Stimulated activated memory B cell treated with anti-CD40 and anti-IgM and Interleukin-4, amounts not matched to agents 10 μg/mL and 1 μg/mL and 100 μg/mL, for 72 hours (primary cell): ENCODE measurements at places on chromosomes 5 and 9.

DNA sequence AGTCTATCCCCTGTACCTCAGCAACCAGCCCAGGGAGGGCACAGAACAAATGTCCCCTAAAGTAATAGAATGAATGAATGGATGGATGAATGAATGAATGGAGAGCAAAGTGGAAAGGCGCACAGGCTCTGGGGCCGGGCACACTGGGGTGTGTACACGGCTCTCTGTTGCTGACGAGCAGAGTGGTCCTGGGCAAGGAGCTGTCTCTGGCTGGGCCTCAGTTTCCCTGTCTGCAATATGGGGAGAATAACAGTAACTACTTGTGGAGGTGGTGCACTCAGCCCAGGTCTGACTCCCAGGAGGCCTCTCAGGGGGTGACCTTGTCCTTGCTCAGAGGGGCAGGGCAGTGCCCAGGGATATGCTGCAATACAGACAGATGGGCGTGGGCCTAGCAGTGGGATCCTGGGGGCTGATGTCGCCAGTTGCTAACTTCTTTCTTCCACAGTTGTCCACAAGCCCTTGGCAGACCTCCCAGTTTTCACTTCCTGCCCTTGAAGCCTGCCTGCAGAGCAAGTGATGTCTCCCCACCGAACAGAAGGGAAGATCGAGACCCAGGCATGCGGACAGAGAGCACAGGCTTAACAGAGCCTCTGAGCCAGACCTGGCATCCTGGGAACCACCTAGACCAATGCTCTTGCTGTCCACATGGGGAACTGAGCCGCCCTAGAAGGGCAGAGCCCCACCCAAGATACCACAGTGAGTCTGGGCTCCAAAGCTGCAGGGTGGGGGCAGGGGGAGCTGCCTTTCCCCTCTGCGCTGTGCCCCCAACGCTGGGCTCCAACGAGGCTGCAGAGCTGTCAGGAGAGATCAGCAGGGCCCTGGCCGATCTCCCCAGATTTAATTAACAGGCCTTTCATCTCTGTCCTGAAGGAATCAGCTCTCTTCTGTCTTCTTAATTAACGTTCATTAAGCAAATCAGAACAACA is 13.6 kb upstream of the LAMC3 start:
- ATAC-seq: no peak

GRCh38 chr5:153256-153655 is 38.0 kb upstream of the LRRC14B start:
- ATAC-seq: no peak

DNA sequence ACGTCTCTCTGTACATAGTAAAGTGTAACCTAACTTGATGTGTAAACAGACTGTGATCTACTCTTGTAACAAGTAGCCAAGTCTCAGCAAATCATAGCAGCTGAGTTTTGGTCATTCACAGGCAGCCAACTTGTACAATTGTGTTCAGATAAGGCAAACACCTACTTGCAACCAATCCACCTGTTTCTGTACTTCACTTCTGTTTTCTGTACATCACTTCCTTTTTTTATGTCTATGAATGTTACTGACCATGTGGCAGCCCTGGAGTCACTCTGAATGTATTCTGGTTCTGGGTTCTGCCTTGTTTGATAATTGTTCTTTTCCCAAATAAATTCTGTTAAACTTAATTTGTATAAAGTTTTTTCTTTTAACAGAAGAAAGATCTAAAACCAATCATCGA is 26.0 kb downstream of the RLN2 start:
- peak; percentile 74 for ATAC-seq

DNA sequence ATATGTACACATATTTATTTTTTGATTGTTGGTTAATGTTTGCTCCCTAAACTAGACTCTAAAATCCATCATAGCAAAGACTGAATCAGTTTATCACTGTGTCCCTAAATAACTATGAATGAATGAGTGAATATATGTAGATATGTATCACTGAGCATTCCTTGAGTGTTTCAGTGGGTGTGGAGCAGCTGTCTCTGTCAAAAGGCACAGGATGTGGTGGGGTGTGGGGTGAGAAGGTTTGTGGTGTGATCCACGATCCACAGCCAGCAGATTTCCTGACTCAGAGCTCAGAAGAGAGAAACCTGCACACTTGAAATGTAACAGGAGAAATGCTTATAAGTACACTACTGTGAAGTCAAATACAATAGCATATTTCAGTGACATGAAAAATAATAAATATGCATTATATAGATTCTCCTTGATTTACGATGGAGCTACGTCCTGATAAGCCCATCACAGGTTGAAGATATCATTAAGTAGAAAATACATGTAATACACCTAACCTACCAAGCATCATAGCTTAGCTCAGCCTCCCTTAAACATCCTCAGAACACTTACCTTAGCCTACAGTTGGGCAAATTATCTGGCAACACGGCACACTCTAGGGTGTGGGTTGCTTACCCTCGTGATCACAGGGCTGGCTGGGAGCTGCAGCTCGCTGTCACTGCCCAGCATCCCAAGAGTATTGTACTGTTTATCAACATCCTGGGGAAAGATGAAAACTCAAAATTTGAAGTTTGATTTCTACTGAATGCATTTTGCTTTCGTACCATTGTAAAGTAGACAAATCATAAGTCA is 287.0 kb downstream of the GAS1 start:
- ATAC-seq: no peak

GRCh38 chr5:152501294-152501693 is 96.2 kb upstream of the NMUR2 start:
- no peak for ATAC-seq

- ATAC-seq: no peak
Observed at GRCh38 chr5:132737982-132738681, 786 bp upstream of the KIF3A start.

GRCh38 chr9:34010979-34011378 is 37.7 kb downstream of the UBAP2 start:
- ATAC-seq: no peak

GRCh38 chr5:68460147-68460798 is 244.7 kb downstream of the PIK3R1 start:
- peak; percentile 47 for ATAC-seq

GRCh38 chr5:149019679-149020078 is 43.2 kb downstream of the SH3TC2 start:
- ATAC-seq: no peak

DNA sequence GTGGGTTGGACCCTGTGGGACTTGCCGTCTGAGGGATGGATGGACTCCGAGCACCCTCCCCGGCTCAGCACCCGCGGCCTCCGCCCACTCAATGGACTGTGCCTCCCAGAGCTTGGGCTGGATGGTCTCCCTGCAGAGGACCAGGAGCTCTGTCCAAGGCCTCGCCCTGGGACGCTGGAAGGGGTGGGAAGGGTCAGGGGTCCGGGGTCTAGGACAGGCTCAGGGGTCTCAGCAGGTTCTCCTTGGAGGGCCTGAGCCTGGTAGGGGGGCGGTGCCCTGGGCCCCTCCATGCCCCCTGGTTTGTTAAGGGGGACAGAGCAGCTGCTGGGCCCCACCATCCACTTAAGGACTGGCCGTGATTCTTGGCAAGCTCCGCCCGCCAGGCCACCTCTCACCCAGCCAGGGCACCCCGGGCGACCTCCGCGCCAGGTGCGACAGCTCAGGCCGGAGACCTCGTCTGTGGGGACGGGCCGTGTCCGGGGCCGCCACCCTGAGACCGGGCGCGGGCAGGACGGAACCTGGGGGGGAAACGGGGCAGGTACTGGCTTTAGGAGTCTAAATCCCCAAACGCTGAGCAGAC is 29.2 kb downstream of the EXOC3 start:
- peak; percentile 28 for ATAC-seq

- no peak for ATAC-seq
Observed at GRCh38 chr5:155418960-155419579, 405.5 kb downstream of the KIF4B start.

GRCh38 chr5:168770036-168770498 is 190.9 kb upstream of the PANK3 start:
- ATAC-seq: no peak

GRCh38 chr5:139976703-139977102 is 66.4 kb downstream of the NRG2 start:
- ATAC-seq: no peak

GRCh38 chr9:34501889-34502425 is 20.8 kb downstream of the ENHO start:
- no peak for ATAC-seq

DNA sequence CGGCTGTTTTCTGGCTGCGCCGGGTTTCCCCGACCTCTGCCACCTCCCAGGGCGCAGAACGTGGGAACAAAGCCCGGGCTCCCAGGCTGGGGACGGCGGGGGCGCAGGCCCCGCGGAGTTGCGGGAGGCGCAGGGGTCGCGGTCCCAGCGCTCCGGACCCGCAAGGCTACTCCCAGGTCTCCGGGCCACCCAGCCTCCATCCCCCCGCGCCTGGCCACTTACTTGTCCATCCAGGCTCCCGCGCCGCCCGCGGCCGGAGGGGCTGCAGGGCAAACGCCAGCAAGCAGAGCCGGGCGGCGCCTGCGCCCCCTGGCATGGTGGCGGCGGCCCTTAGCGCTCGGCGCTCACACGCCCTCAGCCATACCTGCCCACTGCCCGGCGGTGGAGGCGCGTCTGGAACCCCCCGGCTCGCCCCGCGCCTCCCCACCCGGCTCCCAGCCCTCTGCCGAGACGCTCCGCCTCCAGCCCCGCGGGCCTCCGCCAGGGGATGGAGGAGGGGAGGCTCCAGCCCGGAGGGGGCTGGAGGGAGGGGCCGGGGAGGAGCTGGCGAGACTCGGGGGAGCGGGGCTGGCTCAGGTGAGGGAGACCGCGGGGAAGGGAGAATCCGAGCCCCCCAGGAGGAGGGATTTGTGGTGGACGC is at the start of gene ADAM19:
Gene ADAM19 (minus strand): TSS at position 395 of the 640 bp plus-strand sequence. CDS start 79 bp downstream, at position 316.
- ATAC-seq: peak; percentile 68

GRCh38 chr5:171705036-171705435 is 80.6 kb upstream of the SMIM23 start:
- peak; percentile 21 for ATAC-seq

DNA sequence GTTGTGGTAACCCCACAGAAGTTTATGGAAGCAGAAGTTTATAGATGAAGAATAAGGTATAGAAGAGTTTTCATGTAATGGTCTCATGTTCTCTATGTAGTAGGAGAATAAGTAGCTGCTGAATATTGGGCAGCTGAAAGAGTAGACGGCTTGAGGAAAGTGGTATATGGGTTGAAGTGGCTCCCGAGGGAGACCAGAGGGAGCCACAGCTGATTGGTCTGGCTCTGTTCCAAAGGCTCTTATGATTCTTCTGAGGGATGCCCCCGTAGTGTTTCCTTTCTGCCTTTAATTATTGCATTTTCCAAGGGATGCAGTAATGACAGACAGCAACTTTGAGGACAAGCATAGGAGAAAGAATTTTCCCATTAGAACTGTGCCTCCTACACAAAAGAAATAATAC is 30.1 kb upstream of the TENT2 start:
- no peak for ATAC-seq

DNA sequence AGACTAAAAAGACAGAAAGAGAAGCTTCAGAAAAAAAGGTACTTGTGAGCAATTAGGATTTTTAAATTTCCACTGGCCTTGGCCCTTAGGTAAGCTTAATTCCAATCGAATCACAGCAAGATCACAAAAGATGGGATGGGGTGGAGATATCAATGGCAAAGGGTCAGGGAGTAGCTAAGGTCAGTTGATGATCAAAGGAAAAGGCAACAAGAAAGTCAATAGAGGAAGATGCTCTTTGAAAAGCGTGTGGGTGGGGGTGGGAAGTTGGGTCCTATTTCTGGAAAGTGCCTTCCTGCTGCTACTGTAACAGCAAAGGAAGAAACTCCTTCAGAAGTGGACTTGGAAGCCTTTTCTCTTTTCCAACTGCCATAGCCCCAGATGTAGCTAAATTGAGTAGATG is 7.3 kb downstream of the C1QTNF3 start:
- no peak for ATAC-seq

DNA sequence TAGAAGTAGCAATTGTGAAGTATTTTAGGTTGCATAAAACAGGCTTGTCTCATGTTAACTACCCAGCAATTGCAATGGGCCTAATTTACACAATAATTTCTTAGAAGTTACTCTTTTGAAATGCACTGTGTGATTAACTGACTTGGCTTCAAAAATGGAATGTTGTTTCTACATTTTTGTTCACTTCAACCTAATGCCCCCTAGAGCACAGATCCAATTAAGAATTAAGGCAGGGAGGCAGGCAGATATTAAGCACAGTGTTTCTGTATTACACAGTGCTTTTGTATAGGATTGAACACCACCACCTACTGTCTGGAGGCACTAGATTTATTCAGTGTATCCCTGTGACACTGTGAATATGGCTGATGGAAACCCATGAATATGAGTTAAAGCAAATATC is 302.1 kb downstream of the FBXL17 start:
- ATAC-seq: no peak

DNA sequence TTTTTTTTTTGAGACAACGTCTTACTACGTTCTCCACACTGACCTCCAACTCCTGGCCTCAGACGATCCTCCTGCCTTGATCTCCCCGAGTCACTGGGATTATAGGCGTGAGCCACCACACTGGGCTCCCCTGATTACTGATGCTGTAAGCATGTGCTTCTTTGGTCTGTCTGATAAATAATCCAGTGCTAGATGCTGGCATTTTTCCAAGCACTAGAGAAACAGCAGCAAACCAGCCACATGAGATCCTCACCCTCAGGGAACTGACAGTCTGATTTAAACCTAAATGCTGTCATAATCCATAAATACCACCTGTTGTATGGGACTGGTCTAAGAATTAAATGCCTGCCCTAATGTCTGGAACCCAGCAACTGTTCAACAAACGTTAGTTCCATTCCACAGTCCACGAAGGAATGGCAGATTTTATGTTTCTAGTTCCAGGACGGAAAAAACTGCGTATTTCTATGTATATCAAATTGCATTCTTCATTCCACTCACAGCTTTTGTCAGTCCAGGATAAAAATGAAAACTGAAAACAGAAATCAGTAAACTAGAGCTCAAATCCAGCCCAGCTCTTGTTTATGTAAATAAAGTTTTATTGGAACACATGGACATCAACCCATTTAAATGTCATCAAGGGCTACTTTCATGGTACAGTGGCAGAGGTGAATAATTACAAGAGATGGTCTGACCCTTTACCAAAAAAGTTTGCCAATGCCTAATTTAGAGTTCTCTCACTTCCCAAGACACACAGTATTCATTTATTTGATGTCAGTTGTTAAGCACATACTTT is 20.1 kb downstream of the SLC35D2 start:
- ATAC-seq: no peak

DNA sequence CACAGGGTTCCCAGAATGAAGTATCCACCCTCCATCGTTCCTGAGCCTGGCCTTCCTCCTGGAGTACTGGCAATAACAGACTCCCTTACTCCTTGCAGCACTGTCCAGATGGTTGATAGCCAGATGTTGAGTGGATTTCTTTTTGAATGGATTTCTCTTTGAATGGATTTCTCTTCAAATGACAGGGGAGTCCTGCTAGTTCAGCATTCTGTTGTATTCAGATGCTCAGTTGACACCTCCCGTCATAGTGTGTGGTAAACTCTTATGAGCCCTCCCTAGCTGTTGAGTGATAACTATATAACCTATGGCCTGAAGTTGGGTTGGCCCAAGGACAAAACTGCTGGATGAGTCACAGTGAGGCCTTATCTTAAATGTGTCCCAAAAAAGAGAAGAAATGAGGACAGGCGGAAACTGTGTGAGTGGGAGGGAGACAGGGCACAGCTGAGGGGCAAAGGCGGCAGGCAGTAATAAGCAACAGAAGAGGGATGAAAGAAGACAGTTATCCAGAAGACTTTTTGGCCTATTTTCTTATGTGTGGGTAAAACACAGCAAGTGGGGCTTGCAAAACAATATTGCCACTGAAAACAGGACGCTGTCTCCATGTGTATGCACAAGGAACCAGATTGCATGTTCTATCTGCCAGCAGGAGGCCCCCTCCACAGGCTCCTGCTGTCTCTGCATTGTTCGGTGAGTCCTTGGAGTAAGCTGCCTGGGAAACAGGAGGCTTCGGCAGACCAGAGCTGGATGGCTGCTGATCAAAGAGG is 209.5 kb upstream of the S1PR3 start:
- no peak for ATAC-seq
